ENCODE measurements at places on chromosomes 4 and X.

- DNase-seq, result peak; percentile 47
Measured at GRCh38 chrX:1521459-1521956, 15.5 kb downstream of the P2RY8 start.

GRCh38 chr4:88745581-88746163 lies 48.0 kb upstream of the NAP1L5 start:
- no peak for DNase-seq

GRCh38 chr4:44434247-44434646 lies 14.4 kb downstream of the KCTD8 start:
- no peak for DNase-seq

DNA sequence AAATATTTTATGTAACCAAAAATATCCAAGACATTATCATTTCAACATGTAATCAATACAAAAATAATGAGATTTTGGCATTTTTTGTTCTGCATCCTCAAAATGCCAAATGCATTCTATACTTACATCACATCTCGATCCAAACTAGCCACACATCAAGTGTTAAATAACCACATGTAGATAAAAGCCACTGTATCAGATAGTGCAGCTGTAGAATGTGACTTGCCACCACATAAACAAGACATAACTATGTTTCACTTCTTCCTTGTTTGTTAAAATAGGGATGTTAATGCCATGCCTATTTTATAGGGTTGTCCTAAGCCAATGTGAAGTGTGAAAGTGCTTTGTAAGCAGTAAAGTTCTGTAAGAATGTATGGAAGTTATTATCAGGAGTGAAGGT lies 20.9 kb downstream of the INTS6L start:
- no peak for DNase-seq

GRCh38 chr4:109499513-109499912 lies 60.5 kb upstream of the MCUB start:
- no peak for DNase-seq

GRCh38 chr4:145154573-145154972 lies 25.8 kb downstream of the OTUD4 start:
- DNase-seq, result no peak

DNA sequence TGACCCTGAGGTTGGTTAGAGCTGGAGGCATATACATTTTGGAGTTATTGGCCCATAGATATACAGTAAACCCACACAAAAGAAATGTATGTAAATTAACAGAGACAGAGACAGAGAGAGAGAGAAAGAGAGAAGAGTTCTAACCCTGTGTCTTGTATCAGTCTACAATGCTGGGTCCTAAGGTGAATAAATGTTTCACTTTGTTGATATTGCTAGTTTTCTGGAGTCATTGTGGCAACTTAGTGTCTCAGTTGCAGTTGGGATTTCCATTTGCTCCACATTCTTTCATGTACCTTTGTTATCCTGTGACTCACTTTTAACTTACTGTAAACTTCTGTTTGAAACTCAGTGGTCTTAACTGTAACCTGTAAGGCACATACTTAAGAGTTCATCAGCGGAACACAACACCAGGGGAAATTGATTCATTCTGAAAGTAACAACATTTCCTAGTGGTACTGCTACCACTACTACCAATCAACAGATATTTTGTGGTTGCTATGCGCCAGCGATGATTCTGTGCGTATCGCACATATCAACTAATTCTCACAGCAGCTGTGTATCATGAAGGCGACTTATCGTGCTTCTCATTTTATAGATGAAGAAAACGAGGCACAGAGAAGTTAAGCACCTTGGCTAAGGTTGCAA lies 38.5 kb upstream of the ETDA start:
- DNase-seq, result peak; percentile 33

- no peak for DNase-seq
Measured at GRCh38 chr4:150525321-150525868, 56.6 kb upstream of the MAB21L2 start.

DNA sequence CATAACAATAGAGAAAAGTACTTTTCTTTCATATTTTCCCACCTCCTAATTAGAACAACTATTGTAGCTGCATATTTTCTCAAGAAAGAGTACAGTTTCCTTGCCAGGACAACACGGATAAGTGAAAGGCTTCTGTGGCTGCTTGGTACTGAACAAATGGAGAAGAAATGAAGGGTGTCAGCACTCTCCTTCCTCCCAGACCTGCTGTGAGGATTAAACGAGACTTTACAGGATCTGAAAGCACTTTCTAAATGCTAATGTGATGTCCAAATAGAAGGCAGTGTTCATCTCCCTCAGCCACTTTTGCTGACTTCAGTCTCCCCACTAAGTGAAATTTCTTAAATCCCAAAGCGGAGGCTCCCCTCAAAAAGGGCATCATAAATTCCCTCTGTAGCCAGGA lies 13.9 kb downstream of the NIPAL1 start:
- DNase-seq, result no peak

DNA sequence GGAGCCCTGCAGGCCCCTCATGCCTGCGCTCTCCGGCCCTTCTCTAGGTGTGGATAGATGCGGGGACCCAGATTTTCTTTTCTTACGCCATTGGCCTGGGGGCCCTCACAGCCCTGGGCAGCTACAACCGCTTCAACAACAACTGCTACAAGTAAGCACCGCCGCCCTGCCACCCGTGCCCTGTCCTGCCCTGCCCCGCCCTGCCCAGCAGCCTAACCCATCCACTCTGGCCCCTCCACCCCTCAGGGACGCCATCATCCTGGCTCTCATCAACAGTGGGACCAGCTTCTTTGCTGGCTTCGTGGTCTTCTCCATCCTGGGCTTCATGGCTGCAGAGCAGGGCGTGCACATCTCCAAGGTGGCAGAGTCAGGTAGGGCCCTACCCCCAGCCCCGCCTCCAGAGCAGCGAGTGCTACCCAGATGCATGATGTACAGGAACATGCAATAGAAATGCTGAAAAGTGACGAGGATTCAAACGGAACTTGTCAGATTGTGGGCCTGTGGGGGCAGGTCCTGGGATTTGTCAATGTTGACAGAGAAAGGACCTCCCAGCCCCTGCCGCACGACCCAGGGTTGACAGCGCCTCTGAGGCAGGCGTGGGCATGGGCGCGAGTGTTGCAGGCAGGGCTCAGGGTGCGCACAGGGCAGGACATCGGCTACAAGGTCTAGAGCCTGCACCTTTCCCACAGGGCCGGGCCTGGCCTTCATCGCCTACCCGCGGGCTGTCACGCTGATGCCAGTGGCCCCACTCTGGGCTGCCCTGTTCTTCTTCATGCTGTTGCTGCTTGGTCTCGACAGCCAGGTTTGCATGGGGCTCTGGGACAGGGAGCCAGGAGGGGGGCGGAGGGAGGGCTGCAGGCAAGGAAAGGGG lies 5.7 kb downstream of the SLC6A8 start:
- no peak for DNase-seq

DNA sequence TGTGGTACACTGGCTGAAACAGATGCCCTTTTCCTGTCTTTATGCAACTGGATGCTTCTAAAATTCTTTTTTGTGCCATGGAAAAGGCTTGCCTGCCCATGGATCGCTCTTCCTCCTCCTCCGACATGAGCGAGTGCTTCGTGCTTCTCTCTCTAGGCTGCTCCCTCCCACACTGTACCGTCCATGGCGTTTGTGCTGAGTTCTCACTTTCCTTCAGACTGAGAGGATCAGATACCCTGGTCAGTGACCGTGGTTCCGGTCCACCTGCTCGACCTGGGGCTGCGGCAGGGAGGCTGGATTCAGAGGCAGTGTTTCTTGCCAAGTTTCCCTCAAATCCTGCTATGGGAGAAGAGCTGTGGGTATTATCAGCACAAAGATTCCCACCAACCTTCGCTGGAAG lies 10.2 kb upstream of the CLDN24 start:
- DNase-seq, result no peak

DNA sequence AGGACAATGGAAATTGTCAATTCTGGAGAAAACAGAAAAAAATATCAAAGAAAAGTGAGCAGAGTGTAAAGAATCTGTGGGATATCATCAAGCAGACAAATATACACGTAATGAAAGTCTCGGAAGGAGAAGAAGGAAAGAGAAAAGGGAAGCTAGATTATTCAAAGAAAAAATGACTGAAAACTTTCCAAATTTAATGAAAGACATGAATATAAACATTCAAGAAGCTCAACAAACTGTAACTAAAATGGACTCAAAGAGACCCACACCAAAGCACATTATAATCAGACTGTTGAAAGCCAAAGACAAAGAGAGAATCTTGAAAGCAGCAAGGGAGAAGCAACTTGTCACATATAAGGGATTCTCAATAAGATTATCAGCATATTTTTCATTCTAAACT lies 28.3 kb downstream of the PARM1 start:
- DNase-seq, result no peak

- DNase-seq, result no peak
Measured at GRCh38 chrX:112211459-112211858, 128.9 kb upstream of the TRPC5 start.

- DNase-seq, result no peak
Measured at GRCh38 chr4:114267976-114268375, 288.5 kb upstream of the ARSJ start.

GRCh38 chrX:65127842-65128241 lies 151.6 kb upstream of the ZC4H2 start:
- DNase-seq, result no peak

DNA sequence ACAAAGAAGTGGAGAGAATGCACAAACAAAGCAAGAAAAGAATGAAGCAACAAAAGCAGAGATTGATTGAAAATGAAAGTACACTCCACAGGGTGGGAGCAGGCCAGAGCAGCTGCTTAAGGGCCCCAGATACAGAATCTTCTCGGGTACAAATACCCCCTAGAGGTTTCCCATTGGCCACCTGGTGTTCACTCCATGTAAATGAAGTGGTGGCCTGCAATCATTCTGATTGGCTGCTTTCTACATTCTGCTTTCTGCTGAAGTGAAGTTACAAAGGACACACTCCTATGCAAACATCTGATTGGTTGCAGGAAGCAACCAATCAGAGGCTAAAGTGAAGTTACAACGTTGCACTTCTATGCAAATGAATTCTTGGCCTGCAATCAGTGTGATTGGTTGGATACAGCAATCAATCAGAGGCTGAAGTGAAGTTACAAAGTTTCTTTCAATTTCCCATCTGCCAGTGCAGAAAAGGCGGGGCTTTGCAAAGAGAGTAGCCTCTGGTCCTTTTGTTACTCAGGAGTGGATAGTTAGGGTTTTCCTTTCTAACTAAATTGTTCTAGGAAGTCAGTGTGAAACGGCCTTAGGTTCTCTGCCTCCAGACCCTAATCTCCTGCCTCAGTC lies 19.0 kb upstream of the GPC4 start:
- no peak for DNase-seq

GRCh38 chr4:118313098-118313497 lies 39.7 kb downstream of the PRSS12 start:
- no peak for DNase-seq

- no peak for DNase-seq
Measured at GRCh38 chrX:53281963-53282695, 745 bp upstream of the IQSEC2 start.

DNA sequence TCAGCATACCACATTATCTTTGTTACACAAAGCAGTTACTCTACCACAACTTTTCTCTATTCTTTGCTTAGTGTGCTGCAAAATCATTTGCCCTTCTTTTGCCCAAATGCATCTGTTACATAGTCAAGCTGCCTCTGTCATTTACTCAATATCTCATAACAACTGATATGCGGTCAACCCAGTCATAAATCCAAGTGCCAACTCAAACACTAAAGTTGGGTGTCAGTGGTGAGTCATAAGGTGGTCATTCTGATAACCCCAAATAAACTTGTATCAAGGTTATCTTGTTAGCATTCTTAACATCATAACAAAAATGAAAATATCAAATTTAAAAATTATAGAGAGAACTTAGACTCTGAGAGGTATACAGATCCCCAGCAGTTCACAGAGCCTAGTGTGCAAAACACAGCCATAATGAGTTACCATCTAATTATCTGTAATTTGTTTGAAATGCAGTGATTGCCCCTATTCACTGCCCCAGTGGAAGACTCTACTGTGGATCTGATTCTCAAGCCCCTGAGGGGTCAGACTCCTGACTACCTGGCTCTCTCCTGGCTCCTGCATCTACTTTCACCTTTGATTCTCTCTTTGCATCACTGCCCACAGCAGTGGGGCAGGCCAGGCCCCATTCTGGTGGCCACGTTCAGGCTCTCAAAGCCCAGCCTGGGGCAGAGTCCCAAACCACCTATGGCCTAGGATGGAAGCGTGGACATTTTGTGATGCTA lies 29.2 kb downstream of the TBC1D9 start:
- DNase-seq, result no peak

DNA sequence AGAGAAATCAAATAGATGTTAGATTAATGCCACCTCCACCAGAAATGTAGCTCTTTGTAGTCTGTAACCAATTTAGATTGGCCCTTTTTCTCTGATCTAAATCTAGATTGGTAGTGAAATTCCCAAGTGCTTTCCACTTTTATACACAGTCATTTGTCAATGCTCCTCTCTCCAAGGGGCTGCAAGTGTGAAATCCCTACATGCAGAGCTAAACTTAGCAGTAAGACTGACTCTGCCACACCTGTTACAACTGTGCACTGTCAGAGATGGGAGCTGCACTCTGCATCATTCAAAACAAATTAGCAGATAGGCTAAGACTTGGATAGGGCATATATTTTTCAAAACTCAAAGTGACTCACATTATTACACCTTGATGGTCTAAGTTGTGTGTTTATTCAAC lies 9.1 kb downstream of the SERTM2 start:
- DNase-seq, result no peak

DNA sequence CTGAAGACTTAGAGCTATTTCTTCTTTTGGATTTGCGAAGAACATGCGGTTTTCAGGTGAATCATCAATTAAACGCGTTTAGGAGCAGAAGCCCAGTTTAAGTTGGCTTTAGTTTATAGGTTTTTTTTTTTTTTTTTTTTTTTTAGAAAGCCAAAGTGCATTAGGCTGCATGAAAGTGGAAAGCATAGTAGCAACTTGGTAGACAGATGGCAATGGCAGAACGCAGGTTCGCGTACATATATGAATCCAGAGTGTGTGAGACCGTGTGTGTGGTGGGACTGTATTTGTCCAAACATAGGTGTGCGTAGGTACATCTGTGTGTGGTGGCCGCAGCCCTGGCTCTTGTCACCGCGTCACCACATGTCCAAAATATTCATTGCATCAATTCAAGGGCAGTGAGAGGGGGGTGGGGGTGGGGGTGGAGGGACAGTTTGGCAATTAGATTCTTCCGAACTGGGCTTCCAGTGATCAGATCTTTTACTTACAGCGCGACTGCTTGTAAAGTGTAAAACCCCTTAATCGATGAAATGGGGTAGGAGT lies 901 bp downstream of the JADE1 start:
- DNase-seq, result peak; percentile 8

DNA sequence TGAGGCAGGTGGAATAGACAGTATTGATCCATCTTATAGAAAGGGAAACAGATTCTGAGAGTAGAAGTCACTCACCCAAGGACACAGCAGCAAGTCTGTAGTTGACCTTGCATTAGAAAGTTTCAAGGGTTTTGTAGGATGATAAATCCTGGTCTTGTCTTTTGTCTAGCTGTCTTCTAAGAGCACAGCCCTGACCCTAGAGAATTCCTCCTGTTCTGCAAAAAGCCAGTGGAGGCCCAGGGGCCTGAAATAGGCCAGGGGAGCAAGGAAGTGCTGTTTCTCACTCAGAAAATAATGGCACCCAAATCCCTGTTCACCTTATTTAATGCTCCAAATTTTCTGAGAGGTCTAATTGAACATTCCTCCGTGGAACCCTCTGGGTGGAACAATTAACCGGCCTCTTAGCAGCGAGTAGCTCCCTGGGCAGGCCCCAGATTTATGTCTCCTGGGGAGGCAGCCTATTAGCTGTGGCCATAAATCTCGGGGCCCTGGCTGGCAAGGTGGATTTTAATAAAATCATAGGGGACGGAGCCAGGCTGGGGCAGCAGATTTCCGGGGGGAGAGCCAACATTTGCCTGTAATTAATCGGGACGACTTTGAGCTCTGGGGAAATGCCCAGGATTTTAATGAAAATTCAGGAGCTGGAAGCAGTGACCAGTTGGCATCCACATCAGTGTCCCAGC lies 49.2 kb upstream of the MSX1 start:
- no peak for DNase-seq

Measured in activated T-cell treated with anti-CD3 and anti-CD28 coated beads for 24 hours (primary cell).